ENCODE measurements at places on chromosomes 11 and 22.

- DNase-seq: no peak
These were observed 78.4 kb downstream of the MN1 start for GRCh38 chr22:27723158-27723557.

GRCh38 chr11:69908511-69909220 is 89.5 kb upstream of the FGF3 start:
- DNase-seq: no peak

GRCh38 chr11:23570828-23571227 is 710.6 kb upstream of the CCDC179 start:
- no peak for DNase-seq

- no peak for DNase-seq
These were observed 243.7 kb upstream of the TBCEL start for GRCh38 chr11:120780239-120780638.

DNA sequence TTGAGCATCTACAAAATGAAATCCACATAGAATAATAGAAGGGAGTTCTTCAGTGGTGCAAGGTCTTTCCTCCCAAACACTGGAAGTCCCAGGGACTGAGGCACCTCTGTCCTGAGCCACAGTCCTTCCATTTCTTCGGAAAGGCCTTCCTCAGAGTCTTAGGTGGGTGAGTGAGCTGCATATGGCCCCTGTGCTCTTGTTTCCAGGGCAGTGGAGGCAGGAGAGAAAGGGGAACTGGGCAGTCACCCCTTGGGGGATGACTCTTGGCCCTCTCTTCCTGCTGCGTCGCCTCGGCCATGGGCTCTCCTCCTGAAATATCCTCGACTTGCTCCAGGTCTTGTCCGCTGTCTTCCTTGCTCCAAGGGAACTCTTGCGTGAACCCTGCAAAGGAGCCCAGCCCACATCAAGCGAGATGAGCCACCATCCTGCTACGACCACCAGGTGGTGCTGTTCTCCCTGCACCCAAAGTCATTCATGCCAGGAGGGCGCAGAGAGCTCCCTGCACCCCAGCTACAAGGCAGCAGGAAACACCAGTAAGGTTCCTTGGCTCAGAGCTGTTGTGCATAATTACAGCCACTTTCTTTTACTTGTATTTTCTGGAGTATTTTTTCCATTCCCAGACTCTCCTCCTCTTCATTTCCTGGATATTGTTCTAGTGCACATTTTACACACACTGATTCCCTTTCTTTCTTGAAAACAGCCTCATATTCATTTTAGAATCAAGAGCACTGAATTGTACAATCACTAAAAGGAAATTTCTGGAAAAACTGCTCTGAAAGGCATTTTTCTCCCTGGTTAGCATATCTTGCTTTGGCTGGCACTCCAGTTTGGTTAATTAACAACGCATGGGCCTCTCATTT is 397.8 kb downstream of the OPCML start:
- peak; percentile 63 for DNase-seq

DNA sequence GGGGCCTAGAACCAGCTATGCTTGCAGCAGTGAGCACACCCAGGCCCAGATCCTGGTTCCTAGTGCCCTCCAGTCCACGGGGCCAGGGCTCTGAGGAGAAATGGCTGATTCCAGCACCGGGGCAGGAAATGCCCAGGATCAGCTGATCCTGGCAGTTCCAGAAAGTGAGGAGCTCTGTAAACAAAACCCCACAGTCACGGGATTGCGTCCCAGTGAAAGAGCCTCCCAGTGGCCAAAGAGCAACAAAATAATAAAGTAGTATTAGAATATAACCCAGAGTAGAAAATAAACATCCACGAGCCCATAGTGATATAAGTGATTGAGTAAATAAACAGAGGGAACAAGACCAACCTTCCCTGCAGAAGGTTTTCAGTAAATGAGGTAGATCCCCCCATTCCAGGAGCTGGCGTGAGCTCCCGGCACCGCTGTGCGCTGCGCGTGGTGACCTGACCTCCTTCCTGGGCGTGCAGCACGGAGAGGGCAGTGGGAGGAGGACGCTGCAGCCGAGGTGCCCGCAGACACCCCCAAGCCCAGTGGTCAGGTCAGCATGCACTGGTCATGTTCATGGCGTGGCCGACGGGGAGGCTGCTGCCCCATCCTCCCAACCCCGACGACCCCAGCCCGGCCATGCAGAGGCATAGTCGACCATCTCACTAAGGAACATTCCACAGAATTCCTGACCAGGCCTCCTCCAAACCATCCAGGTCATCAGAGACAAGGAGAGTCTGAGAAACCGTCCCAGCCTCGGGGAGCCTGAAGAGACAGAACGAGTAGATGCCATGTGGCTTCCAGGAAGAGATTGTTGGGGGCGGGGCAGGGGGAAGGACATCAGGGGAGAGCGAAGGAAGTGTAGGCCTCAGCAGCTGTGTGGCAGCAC is 19.8 kb downstream of the PTDSS2 start:
- peak; percentile 11 for DNase-seq

GRCh38 chr22:40215266-40215665 is 37.5 kb downstream of the TNRC6B start:
- no peak for DNase-seq

DNA sequence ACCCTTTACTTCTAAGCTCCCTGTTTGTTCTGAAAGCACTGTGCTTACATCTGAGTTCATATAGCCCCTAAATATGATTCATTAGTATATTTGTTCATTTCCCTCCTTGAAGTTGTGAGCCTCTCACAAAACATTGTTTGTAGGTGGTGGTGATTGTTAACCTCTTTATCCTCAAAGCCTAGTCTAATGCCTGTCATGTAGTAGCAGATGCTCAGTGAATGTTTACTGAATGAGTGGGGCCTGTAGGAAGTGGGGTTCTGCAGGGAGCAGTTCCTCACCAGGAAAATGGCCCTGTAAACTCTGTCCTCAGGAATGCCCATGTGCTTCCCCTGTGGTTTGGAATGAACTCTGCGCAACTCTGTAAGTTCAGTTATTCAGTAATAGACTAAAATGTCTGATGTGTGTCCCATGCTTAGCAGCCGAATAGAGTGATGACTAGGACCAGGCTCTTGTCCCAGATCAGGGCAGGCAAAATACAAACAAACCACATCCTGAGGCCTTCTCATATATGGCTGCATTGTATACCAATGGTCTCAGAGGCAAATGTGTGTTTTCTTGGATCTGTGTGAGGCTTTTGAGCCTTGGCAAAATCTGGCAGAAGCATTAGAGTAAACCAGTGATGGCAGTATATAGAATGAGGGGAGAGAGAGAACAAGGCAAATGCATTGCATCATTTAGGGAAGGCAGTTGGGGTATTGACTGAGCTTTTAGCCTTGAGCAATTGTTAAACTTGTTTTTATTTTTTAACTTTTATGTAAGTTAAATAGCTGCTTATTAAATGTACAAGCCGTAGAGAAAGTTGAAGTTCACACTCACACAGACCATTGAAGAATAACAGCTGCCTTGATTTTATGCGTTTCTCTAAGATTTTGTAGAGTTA is 91.4 kb upstream of the BIRC3 start:
- no peak for DNase-seq

DNA sequence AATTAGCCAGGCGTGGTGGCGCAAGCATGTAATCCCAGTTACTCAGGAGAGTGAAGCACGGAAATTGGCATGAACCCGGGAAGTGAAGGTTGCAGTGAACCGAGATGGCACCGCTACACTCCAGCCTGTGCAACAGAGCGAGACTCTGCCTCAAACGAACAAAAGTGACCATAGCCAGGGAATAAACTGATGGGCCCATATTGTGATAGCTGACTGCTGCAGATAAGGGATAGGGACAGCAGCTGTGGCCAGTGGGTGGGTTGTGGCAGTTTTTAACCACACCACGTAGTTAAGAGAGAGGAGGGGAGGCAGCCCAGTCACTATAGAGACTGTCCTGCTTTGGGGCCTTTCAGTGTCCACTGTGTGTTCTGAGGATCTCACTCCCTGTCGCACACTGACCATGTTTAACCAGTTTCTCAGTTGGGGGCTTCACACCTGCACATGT is 58.9 kb downstream of the PISD start:
- no peak for DNase-seq

GRCh38 chr11:67433536-67434394 is 3.7 kb downstream of the PTPRCAP start:
- DNase-seq: no peak

DNA sequence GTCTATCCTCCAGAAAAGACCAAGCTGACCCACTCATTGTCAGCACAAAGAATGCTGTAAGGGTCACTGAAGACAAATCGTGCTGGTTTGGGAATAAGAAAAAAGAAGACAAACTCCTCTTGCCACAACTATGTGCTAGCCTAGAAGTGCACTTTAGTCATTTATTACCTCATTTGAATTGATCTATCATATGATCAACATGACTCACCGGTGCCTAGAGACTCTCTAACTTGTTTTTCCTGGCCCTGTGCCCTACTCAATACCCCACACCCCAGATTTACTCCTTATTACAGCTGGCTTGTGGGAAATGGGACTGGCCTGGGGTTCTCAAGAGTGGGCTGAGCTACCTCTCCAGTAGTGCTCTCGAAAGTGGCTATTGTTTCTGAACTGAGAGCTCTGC is 35.9 kb upstream of the HORMAD2 start:
- peak; percentile 23 for DNase-seq

GRCh38 chr11:129625930-129626329 is 189.7 kb upstream of the TMEM45B start:
- DNase-seq: peak; percentile 73

GRCh38 chr11:36817336-36817965 is 219.4 kb upstream of the RAG2 start:
- DNase-seq: no peak

DNA sequence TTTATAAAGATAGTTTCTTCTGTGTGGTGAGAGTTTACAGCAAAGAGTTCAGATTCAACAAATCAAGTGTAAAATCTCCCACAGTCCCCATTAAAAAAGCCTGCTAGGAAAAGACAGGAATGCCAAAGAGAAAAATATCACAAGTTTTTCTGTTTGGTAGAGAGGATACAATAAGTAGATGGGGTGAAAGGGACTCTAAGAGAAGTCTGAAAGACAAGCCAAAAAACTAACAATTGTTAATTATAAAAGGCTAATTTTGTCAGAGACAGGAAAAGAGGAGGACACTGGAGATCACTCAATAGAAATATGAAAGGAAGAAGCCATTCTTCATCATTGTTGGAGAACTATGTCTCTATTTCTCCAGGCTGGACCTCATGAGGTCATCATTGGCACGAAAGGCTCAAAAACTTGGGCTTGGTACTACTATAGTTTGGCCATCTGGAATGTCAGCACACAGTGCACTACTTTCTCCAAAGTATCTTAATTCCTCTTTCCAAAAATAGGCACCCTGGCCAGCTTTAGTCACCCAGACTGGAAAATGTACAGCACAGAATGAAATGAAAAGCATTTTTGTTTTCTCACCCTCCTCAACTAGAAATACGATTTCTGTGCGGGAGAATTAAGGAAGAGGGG is 531 bp upstream of the SOX6 start:
- no peak for DNase-seq

GRCh38 chr11:86124251-86125233 is 55.7 kb upstream of the PICALM start:
- DNase-seq: no peak

- DNase-seq: no peak
These were observed 70.5 kb downstream of the LUZP2 start for GRCh38 chr11:24567380-24567779.

DNA sequence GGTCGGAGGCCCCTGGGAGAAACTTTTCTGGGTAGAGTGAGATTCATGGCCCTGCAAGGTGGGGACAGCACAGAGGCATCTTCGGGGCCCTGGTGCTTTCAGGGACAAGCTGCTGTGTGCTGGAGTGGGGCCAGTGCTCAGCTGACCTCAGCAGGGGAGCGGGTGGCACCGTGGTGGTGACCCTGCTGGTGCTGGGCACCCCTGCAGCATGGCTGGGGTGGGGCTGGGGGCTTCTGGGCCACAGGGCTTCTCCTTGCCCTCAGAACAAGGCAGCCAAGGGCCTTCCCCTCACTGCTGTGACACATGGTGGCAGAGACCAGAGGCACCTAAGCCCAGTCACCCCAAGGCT is 24.9 kb upstream of the GNB1L start:
- DNase-seq: no peak

DNA sequence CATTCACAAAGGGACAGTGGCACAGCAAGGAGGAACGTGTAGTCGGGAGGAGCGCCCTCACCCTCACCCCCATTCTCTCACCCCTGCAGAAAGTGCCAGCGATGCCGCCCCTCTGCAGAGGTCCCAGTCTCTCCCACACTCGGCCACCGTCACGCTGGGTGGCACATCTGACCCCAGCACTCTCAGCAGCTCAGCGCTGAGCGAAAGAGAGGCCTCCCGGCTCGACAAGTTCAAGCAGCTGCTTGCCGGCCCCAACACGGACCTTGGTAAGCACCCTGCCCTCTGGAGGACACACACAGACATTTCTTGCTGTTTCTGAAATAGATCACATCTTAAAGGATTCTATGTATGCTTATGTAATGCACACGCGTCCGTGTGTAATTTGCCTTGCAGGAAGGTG is 34.9 kb downstream of the TBC1D22A start:
- DNase-seq: no peak

DNA sequence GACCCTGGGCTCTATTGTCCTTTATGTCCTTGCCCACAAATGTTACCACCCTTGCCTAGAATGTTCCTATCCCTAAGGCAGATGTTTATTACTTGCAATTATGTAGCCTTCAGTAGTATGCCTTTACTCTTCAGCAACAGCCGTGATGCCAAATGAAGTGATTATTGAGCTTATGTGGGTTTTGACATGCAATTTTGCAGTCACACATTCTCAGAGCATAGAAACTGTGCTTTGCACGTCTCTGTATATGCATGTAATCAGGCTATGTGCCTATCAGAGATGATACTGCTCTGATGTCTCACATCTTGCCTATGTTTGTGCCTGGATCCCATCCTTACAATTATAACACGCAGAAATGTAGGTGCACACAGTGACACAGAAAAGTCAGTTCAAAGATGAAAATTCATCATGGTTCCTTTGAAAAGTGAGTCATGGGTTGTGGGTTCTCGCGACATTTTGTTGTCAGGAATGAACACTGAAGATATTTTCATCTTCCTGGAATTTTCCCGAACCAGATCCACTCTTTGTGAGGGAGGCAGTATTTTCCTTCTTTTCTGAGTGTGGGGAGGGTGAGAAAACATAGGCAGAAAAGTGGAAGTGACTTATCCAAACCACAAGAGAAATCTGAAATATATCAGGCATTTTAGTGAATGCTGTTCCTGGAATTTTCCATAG is 81.1 kb downstream of the BMAL1 start:
- DNase-seq: no peak

GRCh38 chr11:120209746-120210625 is 846 bp upstream of the OAF start:
- DNase-seq: no peak

DNA sequence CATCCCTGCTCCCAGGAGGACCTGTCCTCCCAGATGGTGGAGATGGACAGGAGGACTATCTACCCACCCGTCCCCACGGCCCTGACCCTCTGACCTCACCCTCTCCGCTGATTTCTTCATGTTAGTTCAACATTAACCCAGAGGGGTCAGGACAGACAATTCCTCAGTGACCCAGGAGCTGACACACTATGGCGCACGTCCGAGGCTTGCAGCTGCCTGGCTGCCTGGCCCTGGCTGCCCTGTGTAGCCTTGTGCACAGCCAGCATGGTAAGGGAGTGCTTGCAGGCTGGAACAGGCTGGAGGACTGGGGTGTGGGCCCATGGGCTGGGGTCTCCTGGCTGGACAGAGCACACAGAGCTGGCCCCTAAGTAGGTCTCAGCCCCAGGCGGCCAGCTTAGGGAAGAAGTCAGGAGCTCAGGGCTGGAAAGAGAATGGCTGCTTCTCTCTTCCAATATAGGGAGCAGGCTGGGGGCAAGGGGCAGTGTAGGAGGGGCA is at the start of gene F2:
F2 (plus strand) TSS at position 166 of the 495 bp plus-strand sequence; CDS start at position 189, 23 bp downstream.
- no peak for DNase-seq
